ENCODE measurements at places on chromosomes 2 and 18.

DNA sequence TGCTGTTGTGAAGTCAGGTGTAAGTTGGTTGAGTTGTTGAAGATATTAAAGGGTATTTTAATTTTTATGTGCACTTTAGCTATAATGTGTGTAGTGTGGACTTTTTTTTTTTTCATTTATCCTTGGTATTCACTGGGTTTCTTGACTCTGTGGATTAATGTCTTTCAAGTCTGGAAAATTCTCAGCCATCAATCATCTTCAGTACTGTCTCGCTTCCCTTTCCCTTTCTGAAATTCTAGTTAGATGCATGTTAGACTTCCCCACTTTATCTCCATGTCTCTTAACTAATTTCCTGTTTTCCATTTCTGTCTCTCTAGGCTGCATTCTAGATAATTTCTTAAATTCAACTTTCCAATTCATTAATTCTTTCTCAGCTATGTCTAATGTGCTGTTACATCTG, 247.7 kb upstream of the REV1 start:
- no peak for DNase-seq

DNA sequence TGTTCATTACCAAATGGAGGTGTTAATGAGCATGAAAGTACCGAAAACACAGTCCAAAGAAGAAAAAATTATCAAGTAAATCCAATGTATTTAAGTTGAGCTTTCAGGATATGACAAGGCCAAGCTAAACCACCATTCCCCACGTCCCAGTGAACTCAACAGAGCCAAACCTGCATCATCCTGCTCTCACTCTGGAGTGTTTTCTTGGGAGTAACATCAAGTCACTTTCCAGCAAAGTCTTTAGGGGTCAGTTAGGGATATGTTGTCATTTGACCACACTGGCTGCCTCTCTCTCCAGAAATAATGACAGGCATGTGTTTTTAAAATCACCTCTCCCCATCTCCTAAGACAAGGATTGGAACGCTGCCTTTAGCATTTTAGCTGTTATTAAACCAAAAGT, 140.5 kb downstream of the SRBD1 start:
- no peak for DNase-seq

GRCh38 chr2:10382354-10383061, 65.6 kb downstream of the ODC1 start:
- no peak for DNase-seq

DNA sequence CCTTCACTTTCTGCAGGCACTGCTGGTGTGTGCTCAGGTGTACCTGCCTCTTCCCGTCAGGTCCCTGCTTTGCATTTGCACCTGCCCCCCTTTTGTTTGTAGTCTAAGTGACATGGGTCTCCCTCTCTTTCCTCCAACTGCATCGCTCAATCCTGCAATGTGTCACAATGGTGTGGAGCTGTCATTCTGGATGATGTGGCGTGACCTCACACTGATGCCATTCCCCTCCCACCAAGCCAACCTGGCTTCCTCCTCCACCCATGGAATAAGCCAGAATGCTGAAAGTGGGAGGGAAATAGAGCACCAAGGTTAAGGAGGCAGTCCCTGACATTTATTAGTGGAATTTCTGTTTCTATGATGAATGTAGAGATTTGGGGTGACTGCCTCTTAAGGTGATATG, 156.7 kb downstream of the ZBTB7C start:
- DNase-seq: no peak

DNA sequence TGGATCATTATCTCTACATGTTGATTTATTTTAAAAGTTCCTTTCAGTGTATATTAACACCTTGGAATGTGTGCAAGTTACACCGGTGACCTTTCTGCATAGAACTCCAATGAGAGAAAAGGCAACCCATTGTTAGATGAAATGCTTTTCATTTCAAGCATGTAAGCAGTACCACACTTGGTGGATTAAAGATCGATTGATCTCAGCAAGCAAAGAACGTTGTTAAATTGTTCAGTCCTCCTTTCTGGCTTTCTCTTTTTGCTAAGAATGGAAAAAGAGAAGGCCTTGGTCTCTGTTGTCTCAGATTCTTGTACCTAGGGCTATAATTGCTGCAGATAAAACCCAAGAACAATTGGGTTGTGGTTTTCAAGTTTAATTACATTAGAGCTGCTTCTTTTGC, 843.0 kb downstream of the DPP10 start:
- no peak for DNase-seq

GRCh38 chr2:45769056-45769455, 117.6 kb downstream of the PRKCE start:
- no peak for DNase-seq

DNA sequence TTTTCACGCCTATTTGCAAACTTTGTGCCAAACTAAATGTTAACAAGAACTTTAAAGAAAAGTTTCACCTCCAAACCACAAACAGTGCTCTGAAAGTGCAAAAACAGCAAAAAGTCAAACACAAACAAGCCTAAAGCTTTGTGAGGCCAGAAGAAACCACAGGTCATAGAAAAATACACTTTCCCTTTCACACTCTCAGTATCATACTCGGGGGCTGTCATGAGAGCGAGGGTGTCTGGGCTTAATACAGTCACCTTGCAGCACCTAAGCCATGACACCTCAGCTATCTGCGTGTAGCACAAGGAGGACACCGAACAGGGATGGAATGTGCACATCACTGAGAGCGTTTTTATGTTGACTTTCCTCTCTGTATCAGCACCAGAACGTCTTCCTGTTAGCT, 26.6 kb upstream of the SEH1L start:
- DNase-seq: no peak

- no peak for DNase-seq
Observed at GRCh38 chr2:101524806-101525430, 50.0 kb upstream of the RFX8 start.

DNA sequence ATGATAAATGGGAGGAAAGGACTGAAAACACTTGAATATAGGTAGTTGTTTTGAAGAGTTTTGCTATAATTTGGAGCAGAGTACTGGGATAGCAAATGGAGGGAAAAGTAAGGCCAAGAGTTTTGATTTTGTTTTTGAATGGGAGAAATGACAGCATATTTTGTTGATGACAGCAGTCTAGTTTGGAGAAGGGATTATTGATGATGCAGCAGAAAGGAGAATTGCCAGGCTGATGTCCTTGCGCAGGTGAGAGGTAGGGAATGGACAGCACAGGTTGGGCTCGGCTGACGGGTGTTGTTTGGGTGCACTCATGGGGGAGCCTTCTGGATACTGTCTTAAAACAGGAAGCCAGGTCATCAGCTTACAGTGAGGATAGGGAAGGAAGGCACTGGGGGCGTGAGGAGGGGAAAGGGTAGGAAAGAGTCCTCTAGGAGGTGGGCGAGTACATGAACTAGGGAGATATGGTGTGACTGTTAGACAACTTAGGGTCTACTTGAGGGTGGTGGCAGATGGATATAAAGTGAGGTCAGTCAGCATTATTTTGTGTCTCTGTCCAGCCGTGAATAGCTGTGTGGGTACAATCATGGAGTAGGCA, 10.4 kb downstream of the NCAPH start:
- DNase-seq: no peak

DNA sequence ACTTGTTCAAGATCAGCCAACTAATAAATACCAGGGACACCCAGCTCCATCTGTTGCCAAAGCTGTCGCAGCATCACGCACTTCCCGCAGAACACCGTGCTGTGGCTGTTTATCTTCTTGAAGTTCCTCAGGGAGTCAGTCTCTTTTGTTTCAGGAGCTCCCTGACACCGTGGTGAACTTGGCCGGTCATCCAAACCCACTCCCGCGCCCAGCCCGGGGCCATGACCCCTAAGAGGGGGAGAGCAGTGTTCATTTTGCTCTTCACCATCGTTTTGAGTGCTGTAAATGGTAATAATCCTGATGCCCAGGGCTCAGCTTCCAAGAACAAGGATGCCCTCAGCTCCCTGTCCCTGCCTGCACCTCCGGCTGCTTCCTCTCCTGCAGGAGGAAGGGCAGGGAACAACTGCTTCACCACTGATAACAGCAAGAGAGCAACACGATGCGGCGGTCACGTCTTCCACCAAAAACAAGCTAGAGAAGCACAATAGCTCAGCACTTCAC, 131.4 kb downstream of the SEPTIN10 start:
- DNase-seq: no peak

DNA sequence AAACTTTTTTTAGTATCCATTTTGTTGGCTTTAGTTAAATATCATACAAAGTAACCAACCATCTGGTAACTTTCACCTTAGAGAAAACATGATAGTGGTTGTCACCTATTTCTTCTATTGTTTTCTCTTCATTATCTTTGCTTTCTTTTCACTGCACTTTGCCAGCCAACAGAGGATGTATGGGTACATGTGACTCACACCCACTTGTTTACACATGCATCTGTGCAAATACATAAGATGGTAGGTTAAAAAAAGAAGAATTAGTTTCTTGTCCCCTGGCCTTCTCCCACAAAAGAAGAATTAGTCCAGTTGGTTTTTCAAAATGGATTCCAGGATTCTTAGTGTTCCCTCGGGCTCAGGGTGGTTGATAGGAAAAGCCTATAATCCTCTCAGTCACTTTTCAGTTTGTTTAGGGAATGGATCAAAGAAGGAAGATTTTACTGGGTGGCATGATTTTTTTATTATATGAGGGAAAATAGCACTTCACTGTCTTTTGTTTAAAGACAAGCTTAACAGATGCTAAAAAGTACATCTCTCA, 46.6 kb downstream of the CDK15 start:
- DNase-seq: no peak

- DNase-seq: no peak
Observed at GRCh38 chr2:159065313-159065712, 96.9 kb downstream of the TANC1 start.

DNA sequence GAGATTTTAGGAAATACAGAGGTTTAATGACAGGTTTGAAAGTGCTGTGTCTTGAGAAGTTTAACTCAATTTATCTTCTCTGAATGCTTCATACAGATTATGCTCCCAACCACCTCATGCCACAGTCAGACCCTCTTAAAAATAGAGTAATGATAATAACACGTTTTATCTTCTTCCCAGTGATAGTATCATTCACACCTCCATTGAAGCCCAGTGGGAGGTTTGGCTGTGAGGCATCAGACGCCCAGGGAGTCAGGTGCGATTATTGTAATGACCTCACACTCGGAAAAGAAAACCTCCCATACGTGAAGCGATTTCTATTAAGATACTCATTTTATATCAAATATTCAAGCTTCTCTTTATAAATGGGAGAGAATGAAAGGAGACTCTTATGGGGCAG, 366.3 kb downstream of the SETBP1 start:
- no peak for DNase-seq

DNA sequence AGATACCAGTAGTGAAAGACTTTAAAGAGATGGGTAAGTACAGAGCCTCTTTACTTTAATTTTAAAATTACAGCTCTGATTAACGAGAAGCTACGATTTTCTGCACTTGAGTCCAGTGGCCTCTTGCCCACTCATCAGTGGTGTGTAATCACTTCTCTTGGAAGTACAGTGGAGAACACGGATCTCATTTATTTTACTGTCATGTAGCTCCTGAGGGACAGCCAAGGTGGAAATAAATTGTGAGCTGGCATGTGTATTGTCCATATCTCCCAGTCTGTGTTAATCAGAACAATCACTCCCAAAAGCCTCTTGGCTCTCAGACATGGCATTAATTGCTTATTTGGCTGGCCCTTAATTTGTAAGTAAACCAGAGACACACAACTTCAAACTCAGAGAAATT, 69.4 kb downstream of the LOXHD1 start:
- no peak for DNase-seq

DNA sequence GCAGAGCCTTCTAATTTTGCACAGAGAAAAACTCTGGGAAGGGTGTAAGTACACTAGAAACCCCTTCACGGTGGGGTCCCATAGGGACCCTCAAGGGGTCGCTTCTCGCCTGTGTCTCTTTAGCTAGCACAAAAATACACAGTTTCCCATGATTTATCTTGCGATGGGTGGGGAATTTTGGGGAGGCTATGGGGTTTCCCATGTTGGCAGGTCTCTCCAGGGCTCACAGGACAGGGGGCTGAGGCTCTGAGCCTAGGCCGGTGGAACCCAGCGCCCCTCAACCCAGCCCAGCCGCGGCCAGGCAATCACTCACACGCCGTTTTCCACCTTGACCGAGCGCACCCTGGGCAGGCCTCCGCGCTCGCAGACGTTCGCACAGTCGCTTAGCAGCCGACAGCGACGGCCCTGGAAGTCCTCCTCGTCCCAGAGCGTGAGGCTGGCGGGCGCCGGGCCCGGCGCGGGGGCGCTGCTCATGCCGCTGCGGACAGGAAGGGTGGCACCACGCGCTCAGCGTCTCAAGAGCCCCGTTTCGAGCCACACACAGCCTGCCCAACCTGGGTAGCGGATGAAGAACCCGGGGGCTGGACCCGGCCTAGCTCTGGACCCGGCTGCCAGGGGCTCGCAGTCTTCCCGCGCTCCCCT, 398 bp downstream of the CRYBA2 start:
- no peak for DNase-seq

GRCh38 chr2:99803846-99804245, 314.0 kb upstream of the REV1 start:
- DNase-seq: no peak

DNA sequence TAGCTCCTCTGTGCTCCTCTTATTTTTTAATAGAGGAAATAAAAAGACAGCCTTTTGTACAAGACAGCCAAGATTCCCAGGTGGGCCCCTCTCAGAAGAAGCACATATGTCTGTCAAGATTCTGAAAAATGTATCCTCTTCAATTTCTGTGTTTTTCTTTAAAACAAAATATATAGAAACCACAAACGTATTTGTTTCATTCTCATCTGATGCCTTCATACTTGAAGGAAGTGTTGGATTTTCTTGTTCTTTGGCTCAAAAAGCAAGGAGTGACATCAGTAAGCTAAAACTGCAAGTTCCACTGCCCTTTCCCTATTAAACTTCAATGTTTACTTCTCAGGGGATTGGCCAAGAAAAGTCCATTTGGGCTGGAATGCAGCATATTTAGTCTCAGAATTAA, 193.8 kb upstream of the OSR1 start:
- DNase-seq: no peak

DNA sequence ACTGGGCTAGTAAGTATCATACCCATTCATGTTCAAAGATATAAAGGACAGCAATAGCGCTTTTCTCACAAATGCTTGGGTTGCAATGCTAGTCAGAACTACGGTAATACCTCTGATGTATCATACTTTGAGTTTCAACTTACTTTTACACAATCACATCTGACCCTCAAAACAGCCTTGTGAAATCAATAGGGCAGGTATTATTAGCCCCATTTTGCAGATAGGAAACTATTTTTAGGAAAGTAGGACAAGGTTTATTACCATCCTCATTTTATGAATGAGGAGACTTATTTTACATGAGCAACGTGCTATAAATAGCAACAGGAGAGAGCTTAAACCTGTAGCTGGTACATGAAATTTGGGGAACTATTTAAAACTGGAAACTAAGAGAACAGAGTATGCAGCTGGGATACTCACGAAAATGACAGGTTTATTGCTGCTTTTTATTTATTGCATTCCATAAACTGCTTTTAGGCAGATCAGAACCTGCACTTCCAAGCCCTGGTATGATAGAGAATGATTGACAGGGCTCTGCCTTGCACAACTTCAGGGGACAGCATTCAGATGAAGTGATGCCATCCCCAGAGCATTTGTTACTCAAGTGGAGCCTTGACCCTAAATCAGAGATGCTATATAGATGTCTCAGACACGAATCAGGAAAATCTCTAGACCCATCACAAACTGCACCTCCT, 42.4 kb upstream of the PPM1B start:
- no peak for DNase-seq

- no peak for DNase-seq
Observed at GRCh38 chr18:26103579-26103978, 13.2 kb upstream of the SS18 start.

- DNase-seq: no peak
Observed at GRCh38 chr2:9312591-9312990, 106.0 kb downstream of the ASAP2 start.

Data from SW 1271 (cell line).